AG09309 (cell line): ENCODE measurements at places on chromosomes 12 and 14.

DNA sequence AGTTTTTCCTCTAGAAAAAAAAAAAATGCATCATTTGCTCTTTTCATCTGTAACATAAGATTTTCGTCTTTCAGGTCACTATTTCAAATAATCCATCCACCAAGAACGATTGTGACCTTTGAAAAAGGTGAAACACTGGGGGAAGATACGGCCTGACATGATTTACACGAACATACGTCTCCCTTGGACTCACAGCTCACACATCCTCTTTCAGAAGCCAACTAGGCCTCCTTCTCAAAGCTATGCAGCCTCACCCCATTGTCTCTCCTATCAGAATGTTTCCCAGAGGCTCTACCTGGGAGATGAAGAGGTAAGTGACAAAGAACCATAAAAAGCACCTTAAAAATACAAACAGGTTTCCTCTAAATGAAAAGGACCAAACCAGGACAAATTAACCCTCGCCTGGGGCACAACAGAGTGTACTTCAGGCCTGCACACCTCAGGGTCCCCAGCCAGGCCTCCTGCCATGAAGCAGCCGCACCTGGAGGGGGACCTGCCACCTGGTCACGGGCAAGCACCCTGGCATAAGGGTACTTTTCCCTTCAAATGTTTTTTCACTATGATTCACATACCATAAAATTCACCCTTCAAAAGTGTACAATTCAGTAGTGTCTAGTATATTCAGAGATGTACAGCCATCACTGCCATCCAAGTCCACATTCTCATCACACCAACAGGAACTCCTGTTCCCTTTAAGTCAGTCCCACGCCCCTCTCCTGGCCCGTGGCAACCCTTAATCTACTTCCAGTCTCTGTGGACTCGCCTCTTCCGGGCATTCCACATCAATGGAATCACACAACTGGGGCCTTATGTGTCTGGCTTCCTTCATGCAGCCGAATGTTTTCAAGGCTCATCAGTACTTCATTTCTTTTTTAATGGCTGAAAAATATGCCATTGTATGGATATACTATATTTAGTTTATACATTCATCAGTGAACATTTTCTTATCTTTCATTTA lies 5.4 kb downstream of the SLC15A4 start:
- DNase-seq = peak; percentile 32

GRCh38 chr12:8665759-8666158 lies 3.1 kb upstream of the MFAP5 start:
- peak; percentile 60 for DNase-seq

DNA sequence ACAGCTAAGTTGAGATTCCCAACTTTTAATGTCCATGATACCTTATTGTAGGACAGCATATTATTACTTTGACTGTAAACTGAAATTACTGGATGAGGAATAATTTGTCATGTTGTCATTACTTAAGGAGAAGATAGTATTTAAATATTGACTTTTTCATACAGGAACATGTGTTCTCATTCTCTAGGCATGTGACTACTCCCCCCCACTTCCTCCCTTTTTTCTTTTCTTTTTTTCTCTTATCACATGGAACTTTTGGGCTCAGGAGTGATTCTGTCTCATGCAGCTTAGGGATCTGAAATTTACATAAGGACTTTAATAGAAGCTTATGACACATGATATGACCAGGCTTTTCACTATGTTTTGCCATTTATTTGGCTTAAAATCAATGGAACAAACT lies 127.7 kb upstream of the SLCO1C1 start:
- DNase-seq = no peak

DNA sequence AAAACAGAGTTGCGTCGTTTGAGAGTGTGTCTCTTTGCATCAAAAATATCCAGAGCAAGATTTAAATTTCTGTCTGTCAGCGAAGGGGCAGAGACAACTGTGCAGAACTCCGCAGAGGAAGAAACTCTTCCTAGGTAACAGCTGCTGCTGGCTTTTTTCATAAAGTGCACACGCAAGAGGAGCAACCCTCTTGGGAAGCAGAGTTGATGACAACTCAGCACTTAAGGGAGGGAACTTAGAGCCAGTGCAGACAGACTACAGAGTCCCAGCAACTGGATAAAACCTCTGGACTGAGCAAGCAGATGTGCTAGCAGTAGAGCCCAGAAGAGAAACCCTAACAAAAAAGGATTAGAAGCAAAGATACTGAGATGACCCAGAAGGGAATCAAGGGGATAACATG lies 337.1 kb downstream of the PCNX1 start:
- no peak for DNase-seq
